ENCODE measurements at places on chromosomes 1 and 21. TPM values are rescaled to one million over a fixed set of nuclear protein-coding genes. Genes with fewer than 3 reads are reported as not detected.

CFAP45 gene
- total RNA-seq, result 0.65 TPM

AADACL3 gene
- not detected for total RNA-seq

RAB25 gene
- 3.4 TPM for total RNA-seq

S1PR1 gene
- total RNA-seq, result 13.7 TPM

SELE gene
- total RNA-seq, result not detected

ODR4 gene
- total RNA-seq, result 9.8 TPM

MUL1 gene
- total RNA-seq, result 32.7 TPM

PLA2G2D gene
- total RNA-seq, result not detected

LCE3E gene
- total RNA-seq, result not detected

FAM151A gene
- total RNA-seq, result not detected

GBP6 gene
- 0.52 TPM for total RNA-seq

ST6GALNAC3 gene
- 4.7 TPM for total RNA-seq

C4BPB gene
- not detected for total RNA-seq

AMIGO1 gene
- 0.78 TPM for total RNA-seq

BMP8B gene
- not detected for total RNA-seq

BEND5 gene
- 9.2 TPM for total RNA-seq

CDK18 gene
- 5.9 TPM for total RNA-seq

FCRL6 gene
- not detected for total RNA-seq

SYPL2 gene
- total RNA-seq, result under 0.01 TPM

FAM43B gene
- 0.39 TPM for total RNA-seq

IGSF21 gene
- not detected for total RNA-seq

YY1AP1 gene
- total RNA-seq, result 65.3 TPM

TMOD4 gene
- not detected for total RNA-seq

HCRTR1 gene
- not detected for total RNA-seq

CRABP2 gene
- 38.1 TPM for total RNA-seq

KRTAP19-1 gene
- total RNA-seq, result not detected

LGALS8 gene
- 71.9 TPM for total RNA-seq

ASPM gene
- total RNA-seq, result 21.7 TPM

NLRP3 gene
- 0.32 TPM for total RNA-seq

LRRC38 gene
- total RNA-seq, result 0.39 TPM

Data from epithelial cell of alveolus of lung (primary cell).